ENCODE measurements at places on chromosomes 4 and X.

DNA sequence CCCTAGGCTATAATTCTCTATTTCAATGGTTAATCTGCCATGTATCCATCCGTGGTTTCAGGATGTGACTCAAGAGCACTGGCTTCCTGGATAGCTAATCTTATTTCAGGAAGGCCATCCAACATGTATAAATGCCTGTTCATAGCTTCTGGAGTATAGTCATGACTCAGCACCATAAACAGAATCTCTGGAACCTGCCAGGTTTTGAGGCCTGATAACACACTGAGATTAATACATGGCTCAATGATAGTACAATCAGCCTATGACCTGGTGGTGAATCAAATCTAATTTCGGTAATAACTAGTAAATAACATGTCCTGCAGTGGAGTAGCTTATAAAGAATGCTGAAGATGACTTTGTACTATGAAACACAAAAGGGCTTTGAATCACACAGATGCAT, 5.7 kb upstream of the IL13RA2 start:
- no peak for DNase-seq

GRCh38 chr4:26116057-26116456, 202.0 kb downstream of the SMIM20 start:
- DNase-seq, result no peak

DNA sequence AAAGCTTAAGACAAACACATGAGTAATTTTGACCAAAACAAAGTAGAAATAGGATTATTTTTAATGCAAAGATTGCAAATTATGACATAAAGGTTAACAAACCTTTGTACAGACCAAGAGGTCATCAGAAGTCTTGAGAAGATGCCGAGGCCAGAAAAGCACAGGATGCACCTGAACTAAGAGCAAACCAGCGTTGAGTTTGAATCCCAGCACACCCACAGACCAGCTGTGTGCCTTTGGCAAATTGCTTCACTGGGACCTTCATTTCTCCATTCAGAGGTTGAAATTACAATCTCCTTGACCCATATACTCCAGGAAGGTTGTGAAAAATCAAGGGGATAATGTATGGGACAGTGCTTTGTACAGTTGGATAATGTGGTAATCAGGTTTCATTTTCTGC, 56.6 kb downstream of the PPM1K start:
- no peak for DNase-seq

DNA sequence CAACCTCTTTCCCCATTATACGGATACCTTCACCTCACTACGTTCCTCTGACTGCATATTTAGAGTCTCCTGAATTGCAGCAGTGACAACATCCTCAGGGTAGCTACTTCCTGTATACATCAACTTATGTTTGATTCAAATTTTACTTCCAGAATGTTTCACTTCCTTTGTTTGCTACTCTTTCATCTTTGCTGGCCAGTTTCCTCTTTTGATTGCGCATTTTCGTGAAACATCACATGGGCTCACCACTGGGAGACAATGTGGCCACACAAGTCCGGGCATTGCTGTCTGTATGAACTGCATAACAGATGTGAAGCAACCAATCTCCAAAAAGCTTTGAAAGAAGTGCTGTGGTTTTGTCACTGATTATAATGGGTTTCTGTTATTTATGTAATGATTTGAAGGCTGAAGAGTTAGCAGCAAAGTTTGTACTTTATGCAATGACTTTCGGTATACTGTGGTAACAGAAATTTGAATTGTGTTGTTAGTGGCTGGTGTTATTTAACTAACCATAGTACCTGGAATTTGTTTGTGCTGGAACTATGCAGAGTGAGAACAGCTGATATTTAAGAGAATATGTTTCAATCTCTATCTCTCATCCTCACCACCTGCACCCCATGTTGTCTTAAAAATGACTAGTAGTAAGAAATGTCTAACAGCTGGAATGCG, 7.4 kb downstream of the SNCA start:
- DNase-seq, result peak; percentile 40

DNA sequence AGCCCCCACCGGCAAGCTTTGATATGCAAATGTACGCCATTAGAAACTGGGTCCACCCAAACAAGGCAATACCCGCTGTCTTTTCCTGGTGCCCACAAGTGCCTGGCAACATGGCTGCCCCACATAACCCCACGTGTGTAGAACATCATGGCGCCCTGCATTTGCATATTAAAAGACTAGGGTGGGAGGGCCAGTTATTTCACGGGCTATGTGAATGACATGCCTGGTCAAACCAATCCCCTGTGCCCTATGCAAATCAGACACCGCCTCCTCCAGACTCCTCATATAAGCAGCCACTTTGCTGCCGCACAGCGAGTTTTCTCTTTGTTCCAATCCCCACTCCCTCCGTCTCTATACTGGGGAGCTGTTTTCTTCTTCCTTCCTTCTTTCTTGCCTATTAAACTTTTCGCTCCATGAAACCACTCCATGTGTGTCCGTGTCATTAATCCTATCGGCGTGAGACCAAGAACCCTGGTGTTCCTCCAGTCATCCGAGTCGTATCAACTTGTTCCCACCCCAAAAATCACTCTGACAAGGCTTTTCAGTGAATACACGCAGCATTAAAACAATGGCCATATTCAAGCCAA, 112.6 kb upstream of the SORBS2 start:
- no peak for DNase-seq

GRCh38 chr4:11698033-11698432, 269.3 kb upstream of the HS3ST1 start:
- DNase-seq, result no peak

DNA sequence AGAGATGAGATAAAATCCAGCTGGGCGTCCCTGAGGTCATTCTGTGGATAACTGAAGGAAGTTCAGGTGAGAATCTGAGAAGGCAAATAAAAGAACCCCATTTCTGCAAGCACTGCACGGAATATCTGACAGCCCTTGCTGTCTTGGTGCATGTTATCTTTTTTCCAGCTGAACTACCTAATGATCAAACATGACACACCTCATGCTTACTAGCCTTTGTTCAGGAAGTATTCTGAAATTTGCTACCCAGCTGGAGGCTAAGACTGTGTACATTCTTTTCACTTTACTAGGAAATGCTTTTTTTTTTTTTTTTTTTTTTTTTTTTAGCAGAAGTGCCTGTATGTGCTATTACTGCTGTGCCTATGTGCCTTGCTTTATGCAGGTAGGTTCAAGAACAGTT, 718.1 kb downstream of the SMARCA1 start:
- no peak for DNase-seq

- no peak for DNase-seq
These were observed 377.1 kb upstream of the ADGRL3 start for GRCh38 chr4:60822986-60823385.

DNA sequence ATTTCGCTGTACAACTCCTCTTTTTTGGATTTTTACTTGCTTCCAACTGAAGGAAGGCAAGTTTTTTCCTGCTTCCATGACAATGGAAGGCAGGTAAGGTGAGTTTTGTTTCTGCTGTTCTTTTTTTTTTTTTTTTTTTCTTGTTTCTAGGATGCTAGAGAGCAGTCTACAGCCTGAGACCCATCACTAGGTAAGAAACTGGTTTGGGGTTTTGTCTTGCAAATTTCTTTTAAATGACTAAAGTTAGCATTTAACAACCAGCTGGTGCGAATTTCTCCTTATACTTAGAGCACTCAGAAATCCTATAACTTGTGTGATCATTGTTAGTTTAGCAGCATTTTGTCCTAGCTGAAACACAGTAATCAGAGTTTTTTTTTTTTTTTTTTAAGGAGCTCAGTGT, 378.4 kb upstream of the CNKSR2 start:
- no peak for DNase-seq

GRCh38 chr4:35325908-35326453, 918.3 kb downstream of the ARAP2 start:
- DNase-seq, result no peak

DNA sequence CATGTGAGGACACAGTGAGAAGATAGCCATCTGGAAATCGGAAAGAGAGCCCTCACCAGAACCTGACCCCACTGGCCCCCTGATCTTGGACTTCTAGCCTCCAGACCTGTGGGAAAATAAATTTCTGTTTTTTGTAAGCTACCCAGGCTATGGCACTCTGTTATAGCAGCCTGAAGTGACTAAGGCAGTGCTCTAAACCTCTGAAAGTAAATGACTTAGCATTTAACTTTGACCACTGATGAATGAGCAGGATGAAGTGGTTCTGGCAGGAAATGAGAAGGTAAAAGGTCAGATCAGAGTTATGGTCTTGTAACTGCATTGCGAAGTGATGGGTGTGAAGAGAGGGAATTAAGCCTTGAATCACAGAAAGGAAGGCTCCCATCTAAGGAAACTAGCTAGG, 17.0 kb downstream of the GPAT3 start:
- DNase-seq, result no peak

DNA sequence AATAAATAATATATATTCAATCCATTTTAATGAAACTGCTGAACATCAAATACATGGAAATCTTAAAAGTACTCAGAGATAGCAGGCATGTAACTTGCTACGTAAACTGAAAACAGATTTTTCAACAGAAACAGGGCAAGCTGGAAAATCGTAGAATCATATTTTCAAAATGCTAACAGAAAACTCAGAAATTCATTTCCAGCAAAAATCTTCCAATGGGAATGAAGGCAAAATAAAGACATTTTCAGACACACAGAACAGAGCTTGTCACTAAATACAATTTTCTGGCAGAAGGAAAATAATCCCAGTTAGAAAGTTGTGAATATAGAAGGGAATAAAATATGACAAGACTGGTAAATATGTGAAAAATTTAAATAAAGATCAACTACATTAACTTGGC, 419.9 kb upstream of the ZFP42 start:
- no peak for DNase-seq

DNA sequence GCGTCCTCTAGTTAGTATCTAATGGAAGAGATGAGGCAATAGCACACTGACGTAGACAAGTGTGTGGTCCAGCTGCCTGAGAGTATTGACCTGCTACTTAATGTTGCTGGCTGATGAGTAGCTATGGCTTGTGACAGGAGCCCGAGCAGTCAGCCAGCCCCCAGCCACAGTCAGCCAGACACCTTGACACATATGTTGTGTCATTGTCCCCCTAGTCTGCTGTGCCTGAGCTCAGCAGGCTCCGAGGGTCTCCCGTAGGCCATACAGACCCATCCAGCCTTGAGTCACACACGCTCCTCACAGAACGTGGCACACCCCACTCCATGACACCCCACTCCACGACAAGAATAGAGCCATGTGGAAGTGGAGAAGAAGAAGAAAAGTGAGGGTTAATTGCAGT, 362.1 kb downstream of the UNC5C start:
- no peak for DNase-seq

DNA sequence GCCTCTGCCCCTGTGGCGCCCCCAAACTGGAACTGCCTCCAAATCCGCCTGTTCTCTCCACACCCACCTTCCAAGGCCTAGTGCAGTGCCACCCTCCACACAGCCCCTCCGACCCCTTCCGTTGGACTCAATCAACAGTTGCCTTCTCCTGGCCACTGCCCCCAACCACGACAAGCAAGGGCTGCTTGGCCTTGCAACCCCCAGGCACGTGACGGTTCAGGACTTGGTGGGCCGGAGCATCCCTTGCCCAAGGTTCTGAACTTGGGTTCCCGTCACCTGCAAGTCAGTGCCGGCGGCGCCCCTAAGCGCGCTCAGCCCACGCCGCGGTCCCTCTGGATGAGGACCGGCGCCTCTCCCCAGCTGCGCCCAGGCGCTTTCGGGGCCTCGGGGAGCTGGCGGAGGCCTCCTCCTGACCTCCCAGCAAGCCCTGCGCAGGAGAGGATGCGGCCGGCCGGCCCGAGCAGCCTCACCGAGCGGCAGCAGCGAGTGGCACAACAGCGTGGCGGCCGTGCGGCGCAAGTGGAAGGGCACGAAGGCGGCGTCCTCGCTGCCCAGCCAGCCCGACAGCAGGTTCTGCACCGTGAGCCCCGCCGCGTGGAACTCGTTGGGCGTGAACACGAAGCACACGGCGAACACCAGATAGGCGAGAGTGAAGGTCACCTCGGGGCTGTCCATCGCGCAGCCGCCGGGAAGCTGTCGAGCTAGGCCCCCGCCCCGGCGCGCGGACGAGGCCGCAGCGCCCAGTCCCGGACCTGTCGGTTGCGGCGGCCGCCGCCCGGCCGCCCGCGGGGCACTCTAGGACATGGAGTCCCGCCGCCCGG, 750 bp downstream of the TMEM129 start:
- peak; percentile 43 for DNase-seq

DNA sequence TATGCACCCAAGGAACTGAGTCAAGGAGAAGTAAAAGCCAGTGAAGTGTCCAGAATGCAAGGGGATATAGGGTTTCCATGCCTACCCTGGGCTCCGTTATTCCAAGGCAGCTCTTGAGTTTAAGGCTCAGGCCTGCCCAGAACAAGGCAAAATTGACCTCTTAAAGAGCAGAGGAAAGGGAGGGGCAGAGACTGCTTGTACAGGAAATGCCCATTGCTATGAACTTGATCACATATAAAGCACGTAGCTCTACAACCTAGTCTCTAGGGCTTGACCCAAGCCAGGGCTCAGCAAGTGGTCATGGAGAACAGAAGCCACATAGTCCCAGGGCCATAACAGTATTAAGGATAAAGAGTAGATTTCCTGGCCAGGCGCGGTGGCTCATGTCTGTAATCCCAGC, 58.2 kb upstream of the MSN start:
- no peak for DNase-seq

GRCh38 chr4:89303177-89303576, 4.4 kb downstream of the GPRIN3 start:
- peak; percentile 87 for DNase-seq

GRCh38 chr4:168907119-168907698, 102.8 kb downstream of the CBR4 start:
- DNase-seq, result no peak

- peak; percentile 43 for DNase-seq
These were observed 111.0 kb downstream of the ASB9 start for GRCh38 chrX:15158736-15159406.

DNA sequence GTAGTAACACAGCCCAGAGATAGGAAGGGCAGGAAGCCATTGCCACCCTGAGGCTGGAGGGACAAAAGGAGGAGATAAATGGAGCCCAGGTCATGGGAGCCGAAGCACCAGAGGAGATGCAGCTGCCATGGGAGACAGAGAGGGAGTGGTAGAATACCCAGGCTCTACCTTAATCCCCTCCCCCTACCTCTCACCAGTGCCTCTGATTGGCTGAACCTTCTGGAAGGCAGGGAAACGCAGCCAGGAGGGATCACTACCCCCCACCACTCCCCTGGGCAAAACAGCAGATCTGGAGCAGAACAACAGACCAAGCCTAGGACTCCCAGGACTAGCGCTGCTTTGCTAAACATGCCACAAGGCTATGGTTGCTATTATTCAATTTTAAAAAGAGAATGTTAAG, 114.2 kb downstream of the ZNF827 start:
- DNase-seq, result no peak

- DNase-seq, result peak; percentile 78
These were observed 25.0 kb downstream of the TACC3 start for GRCh38 chr4:1746265-1746691.
